ENCODE measurements at places on chromosomes 2 and 18.

DNA sequence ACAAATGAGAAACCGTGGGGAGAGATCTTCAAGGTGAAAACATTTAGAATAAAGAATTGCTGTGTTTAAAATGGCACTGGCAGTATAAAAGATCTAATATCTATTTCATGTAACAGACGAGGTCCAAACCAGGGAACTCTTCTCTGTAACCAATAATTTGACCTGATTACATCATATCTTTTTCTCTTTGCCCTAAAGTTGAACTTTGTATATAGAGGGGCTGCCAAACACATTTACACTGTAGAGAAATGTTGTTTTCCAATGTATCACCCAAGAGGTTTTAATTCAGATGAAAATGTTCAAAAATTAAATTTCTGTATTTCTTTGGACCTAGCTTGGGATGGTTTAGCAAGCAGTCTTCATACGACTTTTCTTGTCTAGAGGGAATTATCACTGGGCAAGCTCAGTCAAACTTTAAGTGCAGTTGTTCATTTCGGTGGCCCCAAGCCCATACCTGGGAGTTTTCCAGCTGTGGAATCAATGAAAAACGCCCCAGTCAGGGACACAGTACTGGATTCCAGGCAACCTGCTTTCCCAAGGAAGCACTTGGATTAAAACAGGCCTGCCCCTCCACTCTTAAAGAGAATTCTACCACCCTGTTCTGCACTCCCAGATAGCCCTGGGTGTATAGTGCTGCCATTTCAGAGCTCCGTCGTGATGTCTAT, 208.5 kb upstream of the FN1 start:
- DNase-seq = no peak

GRCh38 chr2:164947281-164947680, 8.0 kb downstream of the SLC38A11 start:
- DNase-seq = no peak

GRCh38 chr2:179861027-179861415, 391 bp downstream of the ZNF385B start:
- DNase-seq = no peak

GRCh38 chr2:239814116-239814860, 210.9 kb downstream of the NDUFA10 start:
- DNase-seq = no peak

- no peak for DNase-seq
Measured at GRCh38 chr2:4507661-4508060, 804.3 kb downstream of the DCDC2C start.

- DNase-seq = no peak
Measured at GRCh38 chr18:57337890-57338289, 14.5 kb upstream of the ST8SIA3 start.

DNA sequence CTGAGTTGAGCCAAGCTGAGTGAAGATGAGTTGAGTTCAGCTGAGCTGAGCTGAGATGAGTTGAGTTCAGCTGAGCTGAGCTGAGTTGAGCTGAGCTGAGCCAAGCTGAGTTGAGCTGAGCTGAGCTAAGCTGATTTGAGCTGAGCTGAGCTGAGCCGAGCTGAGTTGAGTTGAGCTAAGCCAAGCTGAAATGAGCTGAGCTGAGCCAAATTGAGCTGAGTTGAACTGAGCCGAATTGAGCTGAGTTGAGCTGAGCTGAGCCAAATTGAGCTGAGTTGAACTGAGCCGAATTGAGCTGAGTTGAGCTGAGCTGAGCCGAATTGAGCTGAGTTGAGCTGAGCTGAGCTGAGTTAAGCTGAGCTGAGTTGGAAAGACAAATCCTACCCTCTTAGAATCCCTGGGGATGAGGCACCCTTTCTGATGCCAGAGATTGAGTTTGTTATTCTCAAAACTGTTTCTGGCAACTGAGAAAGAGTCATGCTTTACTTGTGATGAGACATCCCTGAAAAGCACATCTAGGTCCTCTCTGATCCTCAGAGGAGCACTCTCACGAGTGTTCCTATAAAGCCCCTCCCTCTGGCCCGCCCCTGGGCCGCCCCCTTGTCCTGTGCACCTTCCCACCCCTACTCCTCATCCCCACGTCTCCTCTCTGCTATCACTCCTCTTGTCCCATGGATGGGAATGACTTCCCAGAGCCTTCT, 116.5 kb downstream of the MCFD2 start:
- DNase-seq = no peak

DNA sequence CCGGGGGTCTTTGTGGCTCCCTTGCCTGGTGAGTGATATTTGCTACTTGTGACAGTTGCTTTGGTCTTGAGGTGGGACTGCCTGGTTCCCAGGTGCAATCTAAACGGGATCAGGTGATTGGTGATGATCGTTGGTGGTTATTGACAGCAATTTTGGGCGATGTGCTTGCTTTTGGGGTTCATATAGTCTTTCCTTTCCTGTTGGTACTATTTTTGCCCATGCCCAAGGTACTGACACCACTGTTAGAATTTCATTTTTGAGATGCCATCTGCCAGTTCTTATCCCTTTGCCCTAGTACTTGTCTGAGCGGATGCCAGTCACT, 573 bp downstream of the WDR7 start:
- DNase-seq = no peak

DNA sequence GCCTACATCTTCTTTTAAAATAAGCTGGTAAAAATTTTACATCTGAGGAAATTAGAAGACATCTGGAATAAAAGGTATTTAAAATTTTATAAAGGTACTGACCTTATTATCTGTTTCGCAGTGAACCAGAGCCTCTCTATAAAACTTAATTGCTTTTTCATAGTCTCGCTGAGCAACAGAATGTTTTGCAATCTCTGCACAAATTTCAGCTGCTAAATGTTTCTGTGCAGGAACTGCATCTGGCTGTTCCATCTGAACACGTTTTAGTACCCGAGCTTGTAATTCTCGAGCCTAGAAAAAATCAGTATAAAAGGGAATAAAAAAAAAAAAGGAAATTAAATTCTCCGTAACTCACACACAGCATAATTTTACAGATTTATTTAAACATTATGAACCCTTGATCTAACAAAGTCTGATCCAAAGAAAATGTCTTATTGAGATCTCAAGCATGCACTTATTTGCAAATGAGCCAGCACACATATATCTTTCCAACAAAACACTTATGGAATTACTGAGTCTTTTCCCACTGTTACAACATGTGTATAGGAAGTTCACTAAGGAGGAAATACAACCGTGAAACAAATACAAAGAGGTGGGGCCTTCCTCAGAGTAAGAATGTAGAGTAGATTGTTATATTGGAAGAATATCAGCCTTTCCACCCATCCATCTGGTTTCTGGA, 51.8 kb downstream of the TTC21B start:
- DNase-seq = no peak

DNA sequence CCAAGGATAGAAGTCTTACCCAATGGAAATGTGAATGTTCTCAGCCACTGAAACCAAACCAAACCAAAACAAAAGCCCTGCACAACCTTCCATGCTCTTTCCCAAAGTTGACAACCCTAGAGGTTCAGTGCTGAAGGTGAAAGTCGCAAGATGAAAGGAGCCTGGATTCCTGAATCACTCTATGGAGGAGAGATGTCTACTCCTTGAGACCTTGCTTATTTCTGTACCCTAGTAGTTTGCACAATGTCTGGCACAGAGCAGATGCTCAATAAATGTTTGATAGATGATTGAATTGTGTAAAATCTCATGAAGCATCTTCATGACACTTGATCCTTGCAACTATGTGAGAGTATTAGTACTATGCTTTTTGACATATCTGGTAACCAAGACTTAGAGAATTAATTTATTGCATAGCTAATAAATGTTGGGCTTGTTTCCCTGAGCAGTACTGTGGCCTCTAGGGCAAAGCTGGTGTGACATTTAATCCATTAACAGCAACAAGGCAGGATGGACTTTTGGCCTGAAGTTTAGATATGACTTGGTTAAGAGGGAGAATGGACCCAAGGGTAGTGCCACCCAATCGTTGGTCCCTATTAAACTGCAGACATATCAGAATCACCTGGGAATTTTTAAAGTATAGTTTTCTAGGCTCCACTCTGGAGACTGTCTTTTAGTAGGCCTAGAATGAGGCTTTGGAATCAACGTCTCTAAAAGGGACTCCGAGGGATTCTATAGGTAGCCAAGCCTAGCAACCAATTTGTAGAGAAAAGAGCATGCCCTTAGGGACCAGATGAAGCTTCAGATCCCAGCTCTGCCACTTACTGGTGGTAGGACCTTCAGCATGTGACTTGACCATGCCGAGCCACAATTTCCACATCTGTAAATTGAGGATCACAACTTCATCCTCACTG, 145.9 kb downstream of the DDX1 start:
- no peak for DNase-seq

- no peak for DNase-seq
Measured at GRCh38 chr2:241224018-241224850, 35.8 kb downstream of the ANO7 start.
